ENCODE measurements at places on chromosomes 7 and 10.

DNA sequence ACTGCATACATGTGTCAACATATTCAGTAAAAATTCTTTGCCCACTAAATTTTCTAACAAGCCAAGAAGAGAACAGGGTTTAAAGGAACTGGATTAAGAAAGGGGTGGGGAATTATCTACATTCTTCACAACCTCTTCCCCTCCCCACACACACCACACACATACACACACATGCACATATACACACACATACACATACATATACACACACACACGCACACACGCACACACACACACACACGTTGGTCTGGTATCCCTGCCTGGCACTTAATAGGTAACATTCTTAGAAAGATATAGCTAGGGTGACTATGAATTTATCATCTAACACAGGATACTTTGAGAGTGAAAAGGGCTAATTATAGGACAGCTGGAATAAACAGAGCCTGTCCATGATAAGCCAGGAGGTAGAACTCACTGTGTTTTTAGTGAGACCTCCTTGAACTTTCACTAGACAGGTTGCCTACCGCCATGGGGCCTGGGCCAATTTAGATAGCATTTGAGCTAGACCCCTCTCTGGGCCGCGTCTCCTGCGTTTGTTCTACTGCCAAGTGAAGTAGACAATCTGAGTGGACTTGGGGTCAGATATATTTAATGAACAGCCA lies 33.1 kb upstream of the EPC1 start:
- no peak for DNase-seq

DNA sequence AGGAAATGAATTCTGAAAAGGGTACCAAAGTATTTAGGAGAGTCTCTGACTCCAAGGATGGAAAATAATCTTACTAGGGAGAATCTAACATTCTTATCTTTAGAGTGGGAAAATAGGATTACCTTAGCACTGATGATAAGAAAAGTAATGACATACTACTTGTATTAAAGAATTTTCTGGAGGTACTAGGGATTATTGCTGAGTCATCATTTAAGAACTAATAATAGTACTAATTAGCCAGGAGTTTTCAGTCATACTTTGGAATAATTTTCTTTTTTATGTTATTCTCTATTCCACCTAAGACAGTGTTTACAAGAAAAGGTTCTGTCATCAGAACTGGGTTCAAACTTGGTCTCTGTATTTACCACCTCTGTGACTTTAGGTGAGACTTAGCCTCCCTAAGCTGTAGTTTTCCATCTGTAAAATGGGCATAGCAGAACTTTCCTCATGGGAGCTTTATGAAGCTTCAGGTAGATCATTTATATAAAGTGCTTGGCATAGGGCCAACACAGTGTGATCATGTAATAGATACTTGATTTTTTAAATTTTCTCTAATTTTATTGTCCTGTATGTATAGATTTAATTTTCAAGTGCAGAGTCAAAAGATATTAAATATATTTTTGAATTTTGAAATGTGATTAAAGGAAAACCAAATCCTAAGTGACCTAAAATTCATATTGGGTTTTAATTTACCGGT lies 20.4 kb downstream of the ITGB8 start:
- no peak for DNase-seq

GRCh38 chr7:7181519-7182155 lies 707 bp upstream of the C1GALT1 start:
- peak; percentile 70 for DNase-seq

DNA sequence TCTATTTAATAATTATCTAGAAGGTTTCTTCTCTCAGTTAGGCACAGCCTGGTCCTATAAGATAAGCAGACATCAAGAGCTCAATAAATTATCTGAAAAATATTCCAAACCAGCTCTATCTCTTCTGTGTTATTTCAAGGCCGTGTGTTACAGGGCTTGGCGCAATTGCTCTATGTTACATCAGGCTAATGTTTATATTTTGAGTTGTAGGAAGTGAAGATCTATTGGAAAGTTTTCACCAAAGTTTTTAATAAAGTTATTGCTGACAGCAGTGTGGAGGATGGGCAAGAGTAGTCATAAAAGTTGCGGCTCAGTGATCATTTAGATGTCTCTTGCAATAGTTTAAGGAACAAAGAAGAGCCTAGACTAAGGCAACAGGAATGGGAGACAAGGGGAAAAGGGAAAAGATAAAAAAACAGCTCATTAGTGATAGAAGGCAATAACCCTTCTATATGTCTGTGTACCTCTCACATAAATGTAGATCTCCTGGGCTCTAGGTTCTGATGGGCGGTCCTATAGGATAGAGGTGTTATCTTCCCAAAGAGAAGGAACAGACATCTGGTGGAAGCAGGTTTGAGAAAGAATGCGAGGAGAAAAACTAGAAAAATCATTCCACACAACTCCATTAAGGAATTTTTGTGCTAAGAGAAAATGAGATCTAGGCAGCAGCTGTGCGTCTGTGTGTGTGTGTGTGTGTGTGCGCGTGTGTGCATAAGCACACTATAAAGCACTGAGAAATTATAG lies 5.9 kb upstream of the ANKRD7 start:
- DNase-seq, result no peak

GRCh38 chr7:135285547-135286233 lies 52.1 kb downstream of the STRA8 start:
- DNase-seq, result no peak

DNA sequence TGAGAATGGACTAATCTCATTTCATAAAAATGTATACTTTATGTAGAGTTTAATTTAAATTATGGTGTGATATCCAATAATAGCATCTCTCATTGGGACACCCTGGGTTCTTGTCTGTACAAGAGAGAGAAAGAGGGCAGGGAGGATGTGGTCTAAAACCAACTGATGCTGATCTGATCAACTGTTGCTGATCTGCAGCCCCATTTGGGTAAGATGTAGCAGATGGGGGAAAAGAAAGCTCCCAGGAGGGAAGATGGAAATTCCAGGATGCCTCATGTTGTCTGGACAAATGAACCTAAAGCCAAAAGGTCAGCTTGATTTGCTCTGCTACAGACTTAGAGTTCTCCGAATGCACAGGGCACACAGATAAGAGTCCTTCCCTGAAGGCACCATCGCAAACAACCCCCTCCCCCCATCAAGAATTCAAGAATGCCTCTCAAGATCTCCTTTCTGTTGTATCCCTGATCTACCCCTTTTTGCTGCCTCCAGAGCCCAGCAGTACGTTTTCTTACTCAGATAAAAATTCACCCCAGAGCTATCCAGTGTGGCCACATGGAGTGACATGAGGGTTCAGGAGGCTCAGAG lies 171.4 kb upstream of the INHBA start:
- no peak for DNase-seq

GRCh38 chr10:78779339-78779955 lies 289.3 kb upstream of the ZMIZ1 start:
- DNase-seq, result no peak

GRCh38 chr10:30591249-30591670 lies 38.3 kb downstream of the LYZL2 start:
- DNase-seq, result peak; percentile 30

DNA sequence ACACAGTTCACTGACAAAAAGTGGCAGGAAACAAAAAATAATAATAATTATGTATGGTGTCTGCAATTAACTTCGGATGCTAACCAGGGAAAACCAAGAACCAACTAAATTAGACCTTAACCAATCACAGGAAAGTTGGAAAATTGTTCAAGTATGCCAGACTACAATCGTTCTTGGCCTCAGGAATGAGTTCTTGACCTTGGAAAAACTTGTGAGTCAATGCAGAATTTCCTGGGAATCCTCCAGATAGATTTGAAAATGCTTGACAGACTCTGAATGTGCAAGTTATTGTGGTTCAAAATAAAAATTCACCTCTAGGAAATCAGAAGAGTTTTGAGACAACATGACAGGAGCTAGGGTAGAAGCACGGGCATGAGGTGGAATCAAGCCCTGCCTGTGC lies 171.5 kb downstream of the C7orf25 start:
- no peak for DNase-seq

DNA sequence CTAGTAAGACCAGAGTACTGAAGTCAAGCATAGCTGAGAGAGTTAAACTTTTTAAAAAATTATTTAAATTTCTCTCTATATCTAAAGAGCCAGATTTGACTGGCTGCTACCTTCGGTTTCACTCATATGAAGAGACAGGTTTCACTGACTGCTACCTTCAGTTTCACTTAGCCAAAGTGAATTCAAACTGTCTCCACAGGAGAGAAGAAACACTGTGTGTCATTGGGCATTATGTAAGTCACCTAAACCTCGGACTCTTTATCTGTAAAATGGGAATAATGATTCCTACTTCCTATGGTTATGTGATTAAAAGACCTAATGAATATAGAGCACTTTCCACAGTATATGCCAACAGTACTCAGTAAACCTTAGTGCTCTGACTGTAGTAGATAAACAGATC lies 41.6 kb upstream of the MET start:
- no peak for DNase-seq

GRCh38 chr7:47809387-47809786 lies 138.9 kb downstream of the PKD1L1 start:
- DNase-seq, result peak; percentile 34

- DNase-seq, result no peak
Observed at GRCh38 chr7:42479816-42480633, 243.0 kb upstream of the GLI3 start.

DNA sequence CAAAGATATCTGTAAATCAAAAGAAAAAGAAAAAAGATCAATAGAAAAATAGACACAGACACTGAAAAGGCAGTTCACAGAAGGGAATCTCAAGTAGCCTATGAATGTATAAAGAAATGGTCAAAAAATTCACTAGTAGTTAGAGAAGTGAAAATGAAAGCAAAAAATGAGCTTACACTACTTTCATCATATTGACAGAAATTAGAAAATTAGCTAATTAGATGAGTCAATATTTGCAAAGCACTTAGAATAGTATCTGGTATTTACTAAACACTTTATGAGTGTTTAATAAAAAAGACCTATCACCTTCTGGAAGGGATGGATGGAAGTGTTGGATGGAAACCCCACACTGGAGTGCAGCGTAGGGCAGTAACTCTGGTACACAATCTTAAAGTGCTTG lies 1.7 kb upstream of the CFAP58 start:
- DNase-seq, result no peak
